SK-N-SH treated with all-trans-retinoic acid at 6 μM for 48 hours (cell line): ENCODE measurements at places on chromosomes 11 and 22.
A peak's percentile ranks its signal among the peaks of the same experiment; 100 is the strongest.

DNA sequence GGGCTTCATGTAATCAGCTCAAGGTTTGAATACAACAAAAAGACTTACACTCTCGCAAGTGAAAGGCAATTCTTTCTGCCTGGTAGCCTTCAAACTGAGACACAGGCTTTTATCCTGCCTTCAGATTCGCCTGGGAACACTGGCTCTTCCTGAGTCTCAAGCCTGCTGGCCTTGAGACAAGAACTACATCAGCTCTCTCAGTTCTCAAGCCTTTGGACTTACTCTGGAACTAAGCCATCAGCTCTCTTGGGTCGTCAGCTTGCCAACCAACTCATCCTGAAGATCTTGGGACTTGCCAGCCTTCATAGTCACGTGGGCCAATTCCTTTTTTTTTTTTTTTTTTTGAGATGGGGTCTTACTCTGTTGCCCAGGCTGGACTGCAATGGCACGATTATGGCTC is 35.7 kb upstream of the LRRC10B start:
- no peak for ATAC-seq

DNA sequence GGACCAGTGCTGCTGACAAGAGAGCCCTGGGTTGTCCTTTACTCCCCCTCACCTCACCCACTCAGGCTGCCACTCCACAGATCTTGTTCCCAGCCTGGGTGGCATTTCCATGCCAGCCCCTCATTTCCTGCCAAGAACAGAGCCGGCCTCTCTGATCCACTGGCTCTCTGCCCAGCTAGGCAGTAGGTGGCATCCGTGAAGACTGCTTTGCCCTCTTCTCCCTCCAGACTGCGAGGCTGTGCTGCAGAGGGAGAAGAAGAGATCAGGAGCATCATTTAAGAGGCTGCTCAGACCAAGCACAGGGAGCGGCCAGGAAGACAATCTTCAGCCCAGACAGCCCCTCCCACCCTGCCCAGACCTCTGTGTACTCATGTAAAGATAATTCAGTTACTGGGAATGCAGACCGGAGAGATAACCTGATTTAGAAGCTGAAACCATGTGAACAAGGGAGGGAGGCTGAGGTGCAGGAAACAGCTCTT is 126.9 kb upstream of the NCAM1 start:
- peak; percentile 88 for ATAC-seq

DNA sequence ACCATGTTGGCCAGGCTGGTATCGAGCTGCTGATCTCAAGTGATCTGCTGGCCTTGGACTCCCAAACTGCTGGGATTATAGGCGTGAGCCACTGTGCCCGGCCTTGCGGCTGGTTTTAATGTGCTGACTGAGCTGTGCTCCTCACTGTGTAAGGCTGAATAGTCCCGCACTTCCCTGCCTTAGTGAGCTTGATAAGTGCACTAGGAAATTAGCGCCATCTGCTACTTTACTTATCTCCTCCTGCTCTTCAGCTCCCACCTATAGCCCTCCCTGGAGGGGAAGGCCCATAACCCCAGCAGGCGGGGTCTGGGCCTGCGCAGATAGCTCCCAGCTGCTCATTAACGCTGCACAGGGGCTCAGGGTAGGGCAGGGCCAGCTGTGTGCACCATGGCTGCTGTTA is 49.4 kb downstream of the CLMP start:
- peak; percentile 79 for ATAC-seq

GRCh38 chr11:123253911-123254310 is 58.9 kb upstream of the CLMP start:
- ATAC-seq: no peak

DNA sequence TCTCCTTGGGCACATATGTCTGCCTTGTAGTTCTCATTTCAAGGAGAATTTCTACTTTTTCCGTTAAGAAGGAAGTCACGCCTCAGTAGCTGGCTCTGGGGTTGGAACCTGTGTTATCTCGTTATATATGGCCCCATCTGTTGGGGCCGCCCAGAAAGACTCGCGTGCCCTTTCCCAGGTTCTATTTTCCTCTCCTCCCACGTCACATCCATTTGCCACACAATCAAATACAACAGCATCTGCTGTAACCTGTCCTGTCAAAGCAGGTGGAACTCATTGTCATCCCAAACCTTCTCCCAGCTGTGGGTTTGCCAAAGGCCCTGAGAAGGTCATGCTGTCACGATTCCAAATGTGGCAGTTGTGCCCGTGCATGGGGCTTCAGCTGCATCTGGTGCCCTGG is 213.1 kb upstream of the ZBED5 start:
- ATAC-seq: no peak

DNA sequence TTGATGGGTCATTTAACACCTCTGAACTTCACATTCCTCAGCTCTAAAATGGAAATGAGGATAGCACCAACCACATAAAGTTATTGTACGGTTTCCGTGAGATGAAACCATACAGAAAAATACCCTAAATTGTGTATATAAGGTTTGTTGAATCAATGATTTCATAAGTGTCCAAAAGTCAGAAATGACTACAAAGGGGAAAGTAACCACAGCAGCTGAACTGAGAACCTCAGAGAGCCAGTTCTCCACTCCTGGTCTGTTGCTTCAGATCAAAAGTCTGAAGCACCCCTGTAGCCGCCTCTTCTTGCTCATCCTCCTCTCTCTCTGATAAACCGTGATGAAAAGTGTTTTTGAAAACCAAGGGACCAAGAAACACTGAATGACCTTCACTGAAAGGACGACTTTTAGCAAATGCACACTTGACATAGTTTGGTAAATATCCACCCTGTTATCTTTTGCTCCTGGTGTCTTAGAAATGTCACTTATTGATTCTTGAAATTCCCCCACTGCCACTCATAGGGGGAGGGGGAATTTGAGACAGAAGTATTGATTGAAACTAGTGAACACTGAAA is 194.5 kb downstream of the NAV2 start:
- ATAC-seq: no peak

DNA sequence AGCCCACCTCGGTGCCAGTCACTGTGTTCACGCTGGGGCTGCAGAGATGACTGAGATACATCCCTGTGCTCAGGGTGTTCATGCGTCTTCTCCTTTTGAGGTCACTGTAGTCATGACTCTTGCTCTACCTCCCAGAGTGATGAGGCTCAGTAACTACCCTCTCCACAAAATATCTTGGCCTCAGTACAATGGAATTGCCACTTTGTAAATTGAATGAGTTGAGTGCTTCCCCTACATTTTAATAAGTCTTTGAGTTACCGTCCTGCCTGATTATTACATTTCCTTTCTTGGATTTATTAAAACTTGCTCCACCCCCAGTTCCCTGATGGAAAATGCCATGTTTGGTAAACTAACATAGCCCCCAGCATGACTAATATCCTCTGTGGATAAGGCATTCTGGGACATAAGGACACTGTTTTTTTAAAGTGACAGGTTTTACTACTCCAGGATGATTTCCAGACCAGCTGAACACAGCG is 15.9 kb downstream of the PRSS23 start:
- peak; percentile 33 for ATAC-seq

DNA sequence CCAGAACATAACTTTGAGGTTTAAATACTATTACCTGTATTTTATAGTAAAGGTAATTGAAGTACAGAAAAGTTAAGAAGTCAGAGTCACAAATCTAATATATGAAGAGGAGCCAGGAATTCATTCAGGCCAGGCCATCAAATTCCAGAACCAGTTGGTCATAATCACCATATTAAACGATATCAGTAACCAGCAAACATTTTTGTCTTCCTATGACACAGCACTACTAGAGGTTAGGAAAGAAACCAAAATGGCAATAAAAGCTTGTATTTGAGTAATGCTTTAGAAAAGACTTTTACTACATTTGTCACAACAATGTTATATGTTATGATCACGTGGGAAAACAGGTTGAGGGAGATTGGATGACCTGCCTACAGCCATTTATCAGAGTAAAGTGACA is 62.2 kb downstream of the DKK3 start:
- ATAC-seq: peak; percentile 78

- no peak for ATAC-seq
Observed at GRCh38 chr11:3853899-3854659, 1.4 kb upstream of the STIM1 start.

- no peak for ATAC-seq
Observed at GRCh38 chr22:19784384-19785175, 24.0 kb downstream of the TBX1 start.

DNA sequence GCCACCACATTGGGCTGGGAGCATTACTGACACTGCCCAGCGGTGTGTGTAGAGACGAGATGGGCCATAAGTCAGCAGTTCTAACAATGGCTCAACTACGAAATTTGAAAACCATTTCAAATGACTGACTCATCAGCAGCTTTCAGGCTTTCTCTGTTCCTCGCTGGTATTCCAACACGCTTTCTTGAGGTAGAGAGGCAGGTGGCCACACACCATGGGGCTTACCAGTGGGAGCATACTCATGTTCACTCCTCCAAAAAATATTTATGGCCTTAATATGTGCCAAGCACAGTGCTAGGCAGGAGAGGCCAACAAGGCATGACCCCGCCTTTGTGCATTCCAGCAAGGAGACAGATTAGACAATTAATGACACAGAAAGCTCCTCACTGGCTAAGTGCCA is 20.3 kb downstream of the ARFGAP2 start:
- ATAC-seq: no peak

- no peak for ATAC-seq
Observed at GRCh38 chr11:63765688-63766241, 2.8 kb downstream of the ZFTA start.

DNA sequence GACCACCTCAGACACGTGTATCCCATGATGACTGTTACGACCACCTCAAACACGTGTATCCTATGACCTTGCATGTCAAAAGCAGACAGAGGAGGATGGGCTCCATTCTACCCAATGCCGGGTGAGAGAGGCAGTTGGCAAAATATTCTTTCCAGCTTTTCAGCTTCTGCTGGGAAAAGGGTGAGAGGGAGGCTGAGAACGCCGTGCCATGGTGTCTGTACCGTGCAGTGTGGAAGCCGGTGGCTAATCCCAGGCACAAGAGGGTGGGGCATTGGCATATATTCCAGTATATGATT is 1478.4 kb downstream of the TBC1D22A start:
- no peak for ATAC-seq

DNA sequence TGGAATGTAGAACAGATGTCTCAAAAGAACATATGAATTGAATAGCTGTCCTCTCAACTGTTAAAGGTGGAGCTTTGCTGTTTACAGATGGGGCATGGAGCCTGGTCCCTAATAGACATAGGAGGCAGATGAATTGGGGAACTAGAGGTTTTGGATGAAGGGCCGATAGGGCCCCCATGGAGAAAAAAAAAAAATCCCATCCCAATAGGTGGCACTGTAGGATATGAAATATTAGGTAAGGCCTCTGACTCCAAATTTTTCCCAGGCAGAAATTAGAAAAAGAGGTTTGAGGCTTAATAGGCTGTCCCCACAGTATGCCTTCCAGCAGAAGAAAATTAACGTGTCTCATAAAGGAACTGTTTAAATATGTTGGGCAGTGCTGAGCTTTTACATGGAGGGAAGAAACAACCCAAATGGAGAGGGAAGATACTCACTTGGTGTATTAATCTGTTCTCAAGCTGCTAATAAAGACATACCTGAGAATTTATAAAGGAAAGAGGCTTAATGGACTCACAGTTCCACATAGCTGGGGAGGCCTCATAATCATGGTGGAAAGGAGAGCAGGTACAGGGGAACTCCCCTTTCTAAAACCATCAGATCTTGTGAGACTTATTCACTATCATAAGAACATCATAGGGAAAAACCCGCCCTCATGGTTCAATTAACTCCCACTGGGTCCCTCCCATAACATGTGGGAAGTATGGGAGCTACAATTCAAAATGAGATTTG is 30.1 kb upstream of the TMEM45B start:
- ATAC-seq: no peak

GRCh38 chr22:17085277-17086181 is 729 bp downstream of the IL17RA start:
- ATAC-seq: no peak; the same call in 2 of the 3 replicates

DNA sequence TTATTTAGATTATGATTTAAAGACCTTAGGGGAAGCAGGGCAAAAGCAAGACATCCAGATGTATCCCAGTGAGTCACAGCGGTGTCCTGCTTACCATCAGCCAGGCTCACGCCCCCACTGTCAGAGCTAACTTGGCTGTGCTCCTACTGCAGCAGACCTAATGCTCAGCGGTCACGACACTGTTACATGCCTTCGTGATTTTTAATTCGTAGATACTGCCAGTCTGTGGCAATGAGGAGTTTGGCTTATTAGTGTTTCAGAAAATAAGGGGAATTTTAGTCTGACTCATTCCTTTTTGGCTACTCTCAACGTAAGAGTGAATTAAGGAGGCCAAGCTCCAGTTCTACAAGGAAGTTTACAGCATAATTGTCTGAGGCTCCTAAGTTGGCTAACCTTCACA is 22.7 kb downstream of the EFCAB6 start:
- ATAC-seq: peak; percentile 98

DNA sequence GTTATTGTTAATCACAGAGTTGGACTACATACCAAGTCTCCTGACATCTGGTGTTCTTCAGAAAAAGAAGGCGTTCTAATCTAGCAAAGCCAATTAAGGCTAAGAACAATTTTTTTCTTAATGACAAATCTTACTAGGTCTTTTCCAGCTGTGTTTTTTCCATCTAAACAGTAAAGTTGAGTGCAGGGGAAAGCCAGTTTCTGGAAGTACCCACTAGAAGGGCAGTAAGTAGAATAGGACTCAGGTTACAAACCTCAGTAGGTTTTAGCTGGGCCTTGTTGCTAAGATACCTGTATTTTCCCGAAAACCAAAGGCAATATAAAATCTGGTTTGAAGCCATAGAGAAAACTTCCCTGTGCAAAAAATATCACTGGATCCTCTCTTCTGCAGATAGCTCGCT is 351.9 kb downstream of the ETS1 start:
- ATAC-seq: peak; percentile 83

DNA sequence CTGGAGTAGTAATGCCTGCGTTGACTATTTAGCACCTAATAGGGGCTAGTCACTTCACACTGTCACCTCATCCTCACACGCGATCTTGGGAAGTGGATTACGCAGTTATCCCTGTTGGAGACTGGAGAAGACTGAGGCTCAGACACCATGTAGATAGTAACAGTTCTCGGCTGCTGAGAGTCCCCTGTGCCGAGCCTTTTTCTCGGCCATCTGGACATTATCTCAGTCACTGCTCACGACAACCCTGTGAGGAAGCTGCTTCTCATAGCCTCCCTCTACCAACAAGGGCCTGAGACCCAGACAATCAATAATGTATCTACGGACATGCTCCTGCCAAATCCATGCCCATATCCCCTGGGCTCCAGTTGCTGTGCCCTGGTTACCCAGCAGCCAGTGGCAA is 25.9 kb downstream of the SCUBE1 start:
- ATAC-seq: no peak

- no peak for ATAC-seq
Observed at GRCh38 chr11:120121336-120121735, 16.6 kb downstream of the TRIM29 start.

DNA sequence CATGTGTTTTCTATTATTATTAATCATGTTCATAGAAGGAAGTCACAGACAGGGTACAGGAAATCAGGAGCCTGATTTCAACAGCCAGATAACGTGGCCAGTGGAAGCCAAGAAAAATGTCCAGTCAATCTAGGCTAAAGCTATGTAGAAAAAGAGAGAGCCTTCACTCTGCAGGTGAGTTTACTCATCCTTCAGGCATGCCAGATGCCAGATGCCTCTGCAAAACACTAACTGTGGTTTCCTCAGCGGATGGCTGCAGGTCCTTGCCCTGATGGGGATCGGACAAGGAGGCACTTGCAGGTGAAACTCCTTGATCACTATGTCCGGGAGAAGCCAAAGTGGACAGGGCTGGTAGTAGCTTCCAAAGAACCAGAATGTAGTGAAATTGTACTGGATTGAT is 962.3 kb upstream of the RAG2 start:
- ATAC-seq: no peak

GRCh38 chr22:50695421-50696250 is 23.0 kb downstream of the SHANK3 start:
- no peak for ATAC-seq
